ENCODE measurements at places on chromosomes 3 and 15. TPM values are rescaled to one million over a fixed set of nuclear protein-coding genes. Genes with fewer than 3 reads are reported as not detected.

The SLC6A20 gene
- not detected for total RNA-seq

The LMCD1 gene
- 29.0 TPM for total RNA-seq

- DNase-seq = no peak
- no peaks in the 10 kb centered on the region for H3K27me3 ChIP-seq
- H3K36me3 ChIP-seq = no peaks in the 10 kb centered on the region
- peaks cover 40% of the 10 kb centered on the region for H3K4me1 ChIP-seq
These were observed 153.5 kb downstream of the FNDC3B start for GRCh38 chr3:172192830-172193415.

The HYAL3 gene
- total RNA-seq = 4.4 TPM

DNA sequence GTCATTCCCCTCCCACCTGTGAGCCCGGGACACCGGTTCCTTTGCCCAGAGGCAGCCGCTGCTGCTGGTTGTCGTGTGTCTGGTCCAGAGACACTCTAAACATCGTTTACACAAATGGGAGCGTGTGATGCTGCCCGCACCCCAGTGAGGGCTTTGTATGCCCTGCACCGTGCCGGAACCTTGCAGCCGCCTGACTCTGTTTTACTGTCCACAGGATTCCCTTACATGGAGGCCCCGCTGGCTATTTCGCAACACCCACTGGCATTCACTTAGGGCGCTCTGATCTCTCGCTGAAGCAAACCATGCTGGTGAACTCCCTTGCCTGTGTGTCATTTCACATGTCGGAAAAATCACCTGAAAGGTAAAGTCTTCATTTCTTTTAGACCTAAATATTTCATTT is 100.8 kb upstream of the SLC6A6 start:
- H3K27ac ChIP-seq = no peak overlapping the region
- H3K36me3 ChIP-seq = no peaks in the 10 kb centered on the region
- H3K27me3 ChIP-seq = no peaks in the 10 kb centered on the region
- no peak for DNase-seq
- no peak overlapping the region for H3K4me3 ChIP-seq

The POPDC2 gene
- total RNA-seq = 3.8 TPM

The LCTL gene
- 2.1 TPM for total RNA-seq

GRCh38 chr3:196632046-196632751 is 7.3 kb upstream of the NRROS start:
- peak; percentile 83 for DNase-seq
- peaks cover 44% of the 10 kb centered on the region for H3K4me1 ChIP-seq
- no peaks in the 10 kb centered on the region for H3K27me3 ChIP-seq
- H3K36me3 ChIP-seq = no peaks in the 10 kb centered on the region
- peak overlapping the region; percentile 92 for H3K4me3 ChIP-seq

The HACL1 gene
- total RNA-seq = 14.0 TPM

DNA sequence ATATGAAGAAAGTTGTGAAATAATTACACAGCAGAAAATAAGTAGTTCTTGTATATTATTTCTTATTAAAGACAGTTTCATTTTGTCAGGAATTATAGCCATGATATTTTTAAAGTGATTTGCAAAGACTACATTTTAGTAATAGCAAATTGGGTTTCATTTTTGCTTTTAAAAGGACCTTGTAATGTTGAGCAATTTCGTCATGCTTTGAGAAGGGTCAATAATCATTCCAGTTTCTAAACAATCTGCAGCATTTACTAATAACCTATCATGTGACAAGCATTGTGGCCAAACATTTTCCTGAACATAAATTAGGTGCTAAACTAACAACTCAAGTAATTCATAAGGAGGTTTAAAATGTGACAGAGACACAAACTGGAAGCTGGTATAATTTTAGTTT is 214.4 kb upstream of the CBLB start:
- H3K4me3 ChIP-seq = no peak overlapping the region
- no peak overlapping the region for H3K27ac ChIP-seq
- H3K27me3 ChIP-seq = no peaks in the 10 kb centered on the region
- DNase-seq = no peak

- DNase-seq = no peak
- H3K4me1 ChIP-seq = peaks cover 40% of the 10 kb centered on the region
- H3K27ac ChIP-seq = peak overlapping the region; percentile 37
- no peak overlapping the region for H3K4me3 ChIP-seq
- H3K27me3 ChIP-seq = no peaks in the 10 kb centered on the region
- H3K36me3 ChIP-seq = no peaks in the 10 kb centered on the region
These were observed 106.0 kb downstream of the HMG20A start for GRCh38 chr15:77526595-77527163.

DNA sequence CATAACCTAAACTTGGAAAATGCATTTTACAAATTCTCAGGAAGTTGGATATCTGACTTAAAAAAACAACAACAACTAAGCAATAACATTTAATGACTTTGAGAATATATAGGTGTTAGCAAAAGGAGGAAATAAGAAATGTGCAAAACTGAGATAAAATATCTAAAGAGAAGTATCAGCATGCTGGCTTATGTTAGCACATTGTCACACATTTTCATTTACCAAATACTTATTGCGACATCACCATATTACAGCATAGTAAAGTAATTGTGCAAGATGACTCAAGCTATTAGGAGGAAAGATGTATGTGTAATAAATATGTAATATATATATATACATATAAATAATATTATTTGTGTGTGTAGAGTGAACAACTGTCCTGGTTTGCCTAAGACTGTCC is 9.2 kb downstream of the PTX3 start:
- no peaks in the 10 kb centered on the region for H3K27me3 ChIP-seq
- no peak overlapping the region for H3K27ac ChIP-seq
- DNase-seq = no peak
- H3K36me3 ChIP-seq = peaks cover 16% of the 10 kb centered on the region

- no peaks in the 10 kb centered on the region for H3K27me3 ChIP-seq
- H3K4me1 ChIP-seq = no peaks in the 10 kb centered on the region
- H3K36me3 ChIP-seq = peaks cover 2% of the 10 kb centered on the region
- H3K4me3 ChIP-seq = no peak overlapping the region
- no peak for DNase-seq
These were observed 81.1 kb downstream of the FILIP1L start for GRCh38 chr3:100033184-100033583.

- H3K36me3 ChIP-seq = no peaks in the 10 kb centered on the region
- H3K4me3 ChIP-seq = no peak overlapping the region
- H3K4me1 ChIP-seq = no peaks in the 10 kb centered on the region
- H3K27me3 ChIP-seq = no peaks in the 10 kb centered on the region
These were observed 143.7 kb downstream of the NR2F2 start for GRCh38 chr15:96474231-96474664.
